Left lung (tissue), 14 donors: ENCODE measurements at places on chromosomes 6 and 20.
A peak's percentile ranks its signal among the peaks of the same experiment; 100 is the strongest.

DNA sequence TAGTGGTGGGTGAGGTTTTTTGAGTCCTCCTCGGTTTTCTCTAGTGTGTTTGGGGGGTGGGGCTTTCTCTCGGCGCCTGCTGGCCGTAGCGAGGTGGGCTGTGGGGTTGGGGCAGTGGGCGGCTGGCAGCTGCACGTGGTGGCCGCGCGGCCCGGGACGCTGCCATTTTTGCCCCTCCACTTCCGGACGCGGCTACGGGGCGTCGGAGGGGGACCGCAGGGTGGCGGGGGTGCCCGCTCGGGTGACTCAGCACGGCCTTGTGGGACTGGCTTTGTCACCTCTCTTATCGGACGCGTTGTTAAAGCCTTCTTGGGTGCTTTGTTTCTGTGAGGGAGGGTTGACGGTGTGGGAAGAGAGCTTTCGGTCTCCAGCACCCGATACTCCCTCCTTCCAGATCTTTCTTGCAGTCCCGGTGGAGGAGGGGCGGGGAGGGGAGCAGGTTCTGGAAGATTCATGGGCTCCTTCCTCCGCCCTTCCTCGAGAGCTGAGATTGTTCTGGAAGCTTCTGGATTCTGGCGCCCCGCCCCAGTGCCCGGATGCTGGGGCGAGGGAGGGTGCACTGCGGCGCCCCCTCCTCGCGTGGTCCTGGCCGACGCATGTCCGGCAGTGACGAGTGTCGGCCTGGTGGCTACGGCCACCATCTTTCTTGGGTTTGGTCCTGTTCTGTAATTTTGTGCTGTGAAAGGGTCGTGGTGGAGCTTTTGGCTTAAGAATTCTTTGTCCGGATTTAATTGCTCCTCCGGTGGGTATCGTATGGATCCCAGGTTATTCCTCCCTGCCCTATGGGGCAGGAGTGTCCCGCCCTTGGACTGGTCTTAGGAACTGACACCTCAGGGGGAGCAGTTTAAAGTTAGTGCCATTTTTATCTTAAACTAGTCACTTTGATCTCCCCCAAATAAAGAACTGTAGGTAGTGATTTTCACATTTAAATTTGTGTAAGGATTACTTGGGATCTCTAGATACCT, 719 bp downstream of the HSP90AB1 start:
- H3K36me3 ChIP-seq, result peaks cover 5% of the 10 kb centered on the region
- H3K4me3 ChIP-seq, result peak overlapping the region; percentile 64
- peak; percentile 82 for DNase-seq
- no peaks in the 10 kb centered on the region for H3K27me3 ChIP-seq
- H3K4me1 ChIP-seq, result peaks cover 16% of the 10 kb centered on the region

DNA sequence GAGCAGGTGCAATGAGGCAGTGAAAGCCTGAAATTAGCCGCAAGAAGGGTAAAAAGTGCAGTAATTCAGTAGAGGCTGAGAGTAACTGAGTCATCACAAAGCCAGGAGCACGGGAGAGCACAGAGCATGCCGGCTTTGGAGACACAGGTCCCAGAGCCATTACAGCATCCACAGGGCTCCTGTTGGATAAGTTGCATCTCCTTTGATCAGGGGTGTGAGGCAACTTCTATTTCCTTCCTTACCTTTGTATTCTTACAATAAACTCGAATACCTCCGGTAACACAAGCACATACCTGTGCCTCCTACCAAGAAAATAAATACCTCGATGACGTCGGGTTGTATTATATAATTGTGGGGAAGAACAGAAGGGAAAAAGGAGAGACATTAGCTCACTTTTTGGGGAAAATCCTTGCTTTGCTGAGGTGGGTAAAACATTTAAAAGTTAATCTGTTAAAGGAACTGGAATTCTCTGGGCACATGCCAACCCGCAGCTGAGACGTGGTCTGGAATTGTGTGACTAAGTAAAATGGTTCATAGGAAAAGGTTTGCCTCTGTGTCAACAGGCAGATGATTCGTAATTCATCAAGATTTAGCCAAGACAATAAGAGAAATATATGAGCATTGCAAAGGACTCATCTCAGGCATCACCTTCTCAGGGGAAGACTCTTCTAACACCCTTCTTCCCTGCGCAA, 360.7 kb upstream of the ZFP64 start:
- H3K27ac ChIP-seq, result no peak overlapping the region
- H3K27me3 ChIP-seq, result no peaks in the 10 kb centered on the region
- H3K4me3 ChIP-seq, result no peak overlapping the region
- no peak for DNase-seq
- H3K4me1 ChIP-seq, result no peaks in the 10 kb centered on the region

DNA sequence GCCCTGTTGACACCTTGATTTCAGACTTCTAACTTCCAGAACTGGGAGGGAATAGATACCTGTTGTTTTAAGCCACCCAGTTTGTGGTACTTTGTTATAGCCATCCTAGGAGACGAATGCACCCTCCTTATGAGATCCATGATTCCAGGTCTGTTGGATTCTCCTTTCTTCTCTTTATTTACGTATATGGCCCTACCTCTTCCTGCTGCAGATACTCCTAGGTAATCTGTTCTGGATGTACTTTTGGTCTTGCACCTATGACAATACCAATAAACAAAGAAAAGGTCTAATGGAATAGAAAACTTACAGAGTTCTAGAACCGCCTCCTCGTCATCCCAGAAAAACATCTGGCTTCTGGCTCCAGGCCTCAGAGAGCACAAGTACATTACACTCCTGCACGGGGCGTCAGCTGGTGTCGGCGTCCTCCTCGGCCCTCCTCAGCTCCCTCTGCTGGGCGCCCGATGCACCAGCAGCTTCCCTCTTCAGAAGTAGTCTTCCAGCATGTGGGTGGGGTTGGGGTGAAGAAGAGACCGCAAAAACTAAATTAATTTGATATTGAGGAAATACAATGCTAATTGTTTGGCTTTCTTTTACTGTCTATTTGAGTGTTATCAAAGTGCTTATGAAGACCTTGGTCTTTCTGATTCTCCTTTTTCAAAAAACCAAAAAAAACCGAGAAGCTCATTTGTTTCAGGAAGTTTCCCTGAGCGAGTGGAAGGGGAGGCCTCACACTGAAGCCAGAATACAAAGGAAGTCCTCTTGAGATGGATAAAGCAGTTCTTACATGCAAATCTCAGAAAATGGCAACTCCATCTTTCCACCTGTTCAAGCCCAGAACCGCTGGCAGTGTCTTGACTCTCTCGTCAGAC, 9.7 kb upstream of the ATXN1 start:
- H3K4me3 ChIP-seq, result no peak overlapping the region
- H3K27ac ChIP-seq, result no peak overlapping the region
- H3K36me3 ChIP-seq, result no peaks in the 10 kb centered on the region
- peaks cover 50% of the 10 kb centered on the region for H3K4me1 ChIP-seq
- no peaks in the 10 kb centered on the region for H3K27me3 ChIP-seq
- DNase-seq, result peak; percentile 97

DNA sequence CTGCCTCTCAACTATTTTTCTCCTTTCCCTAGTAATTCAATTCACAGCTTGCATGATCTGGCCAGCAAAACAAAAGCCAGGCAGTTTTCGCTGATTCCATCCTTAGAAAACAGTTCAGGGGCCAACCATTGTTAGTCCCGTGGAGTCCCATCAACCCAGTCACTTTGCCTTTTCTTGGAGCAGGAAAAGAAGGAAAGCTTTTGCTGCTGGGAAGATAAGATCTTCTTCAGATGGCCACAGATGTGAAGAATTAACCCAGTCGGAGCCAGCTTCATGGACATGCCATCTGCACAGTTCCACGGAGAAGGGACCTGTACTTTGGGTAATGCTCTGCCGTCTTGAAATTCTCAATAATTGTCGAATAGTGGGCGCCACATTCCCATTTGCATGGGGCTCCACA, 76.9 kb upstream of the TSHZ2 start:
- H3K27me3 ChIP-seq, result no peaks in the 10 kb centered on the region
- no peak overlapping the region for H3K4me3 ChIP-seq
- H3K36me3 ChIP-seq, result no peaks in the 10 kb centered on the region
- DNase-seq, result peak; percentile 10

DNA sequence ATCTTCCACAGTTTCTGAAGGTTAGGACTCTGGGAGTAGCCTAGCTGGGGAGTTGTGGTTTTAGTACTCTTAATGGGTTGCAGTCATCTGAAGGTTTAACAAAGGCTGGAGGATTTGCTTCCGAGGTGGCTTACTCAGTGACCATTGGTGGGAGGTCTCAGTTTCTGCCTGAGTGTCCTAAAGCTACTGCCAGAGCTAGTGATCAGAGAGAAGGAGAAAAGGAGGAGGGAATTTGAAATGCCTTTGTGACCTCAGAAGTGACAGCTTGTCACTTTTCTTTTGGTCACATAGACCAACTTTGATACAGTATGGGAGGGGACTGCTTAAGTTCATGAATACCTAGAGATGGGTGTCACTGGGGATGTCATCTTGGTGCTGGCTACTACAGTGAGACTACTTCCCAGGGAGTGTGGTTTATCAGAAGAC, 41.3 kb downstream of the NCOA3 start:
- H3K4me3 ChIP-seq, result no peak overlapping the region
- DNase-seq, result no peak
- no peaks in the 10 kb centered on the region for H3K27me3 ChIP-seq
- no peak overlapping the region for H3K27ac ChIP-seq
- H3K4me1 ChIP-seq, result peaks cover 8% of the 10 kb centered on the region

DNA sequence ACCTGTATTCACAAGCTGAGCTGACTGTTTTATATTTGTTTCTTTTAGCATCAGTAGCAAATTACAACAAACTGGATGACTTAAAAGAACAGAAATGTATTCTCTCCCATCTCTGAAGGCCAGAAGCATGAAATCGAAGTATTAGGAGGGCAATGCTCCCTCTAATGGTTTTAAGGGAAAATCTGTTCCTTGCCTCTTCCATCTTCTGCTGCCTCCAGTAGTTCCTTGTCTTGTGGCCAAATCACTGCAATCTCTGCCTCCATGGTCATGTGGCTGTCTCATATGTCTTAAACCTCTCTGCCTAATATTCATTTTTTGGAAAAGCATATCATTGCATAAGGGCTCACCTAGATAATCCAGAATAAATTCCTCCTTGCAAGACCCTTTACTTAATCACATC, 25.2 kb upstream of the ASCC3 start:
- H3K36me3 ChIP-seq, result no peaks in the 10 kb centered on the region
- no peak overlapping the region for H3K27ac ChIP-seq
- H3K4me1 ChIP-seq, result no peaks in the 10 kb centered on the region
